ENCODE measurements at places on chromosomes 13 and 19.

GRCh38 chr13:22135446-22135845 lies 464.6 kb downstream of the FGF9 start:
- DNase-seq: no peak

DNA sequence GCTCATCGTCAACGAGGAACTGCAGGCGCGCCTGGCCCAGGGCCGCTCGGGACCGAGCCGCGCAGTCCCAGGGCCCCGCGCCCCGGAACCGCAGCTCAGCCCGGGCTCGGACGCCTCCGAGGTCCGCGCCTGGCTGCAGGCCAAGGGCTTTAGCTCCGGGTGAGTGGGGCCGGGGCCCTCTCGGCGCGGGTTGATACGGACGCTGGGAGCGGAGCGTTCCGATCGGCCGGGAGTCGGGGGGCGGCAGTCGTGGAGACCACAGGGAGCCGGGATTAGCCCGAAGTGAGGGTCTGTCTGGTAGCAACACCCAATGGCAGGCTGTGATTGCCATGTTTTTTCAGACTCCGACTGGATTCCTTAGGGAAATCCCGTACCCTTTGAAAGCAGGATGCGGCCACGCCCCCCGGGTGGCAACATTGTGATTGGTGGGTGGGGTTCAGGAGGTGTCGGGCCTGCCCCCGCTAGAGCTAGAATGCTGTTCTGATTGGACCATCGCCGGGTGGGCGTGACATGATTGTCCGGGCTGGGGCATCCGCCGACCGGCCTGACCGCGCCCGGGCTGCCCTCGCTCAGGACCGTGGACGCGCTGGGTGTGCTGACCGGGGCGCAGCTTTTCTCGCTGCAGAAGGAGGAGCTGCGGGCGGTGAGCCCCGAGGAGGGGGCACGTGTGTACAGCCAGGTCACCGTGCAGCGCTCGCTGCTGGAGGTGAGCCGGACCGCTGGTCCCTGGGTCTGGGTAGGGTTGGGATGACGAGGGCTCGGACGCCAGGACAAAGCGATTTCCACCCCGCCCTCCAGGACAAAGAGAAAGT lies 11.3 kb downstream of the EPS8L1 start:
- peak; percentile 64 for DNase-seq

GRCh38 chr19:11624069-11624463 lies 26.8 kb downstream of the ZNF627 start:
- no peak for DNase-seq

- no peak for DNase-seq
These were observed 482.5 kb downstream of the ZNF536 start for GRCh38 chr19:30854661-30855060.

DNA sequence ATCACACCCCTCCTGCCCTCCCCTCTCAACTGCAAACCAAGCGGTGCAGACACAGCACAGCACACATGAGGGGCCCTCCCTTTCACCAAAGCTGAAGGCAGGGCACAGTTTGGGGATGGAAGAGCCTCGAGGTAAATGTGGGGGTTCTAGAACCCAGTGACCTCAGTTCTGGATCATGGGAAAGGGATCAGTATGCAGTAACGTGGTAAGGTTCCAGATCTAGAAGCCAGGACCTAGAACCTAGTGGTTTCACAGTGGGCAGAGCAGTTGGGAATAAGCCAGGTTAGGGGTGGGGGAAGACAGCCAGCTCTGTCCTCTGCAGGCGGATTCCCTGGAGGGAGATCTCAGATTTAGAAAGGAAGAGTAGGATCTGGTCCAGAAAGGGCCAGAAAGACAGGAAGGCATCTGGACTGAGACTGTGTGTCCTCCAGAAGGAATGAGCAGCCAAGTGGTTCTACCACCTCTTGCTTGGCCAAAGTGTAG lies 3.1 kb downstream of the FTL start:
- no peak for DNase-seq

- no peak for DNase-seq
These were observed 4.3 kb downstream of the ERCC1 start for GRCh38 chr19:45419396-45419795.

DNA sequence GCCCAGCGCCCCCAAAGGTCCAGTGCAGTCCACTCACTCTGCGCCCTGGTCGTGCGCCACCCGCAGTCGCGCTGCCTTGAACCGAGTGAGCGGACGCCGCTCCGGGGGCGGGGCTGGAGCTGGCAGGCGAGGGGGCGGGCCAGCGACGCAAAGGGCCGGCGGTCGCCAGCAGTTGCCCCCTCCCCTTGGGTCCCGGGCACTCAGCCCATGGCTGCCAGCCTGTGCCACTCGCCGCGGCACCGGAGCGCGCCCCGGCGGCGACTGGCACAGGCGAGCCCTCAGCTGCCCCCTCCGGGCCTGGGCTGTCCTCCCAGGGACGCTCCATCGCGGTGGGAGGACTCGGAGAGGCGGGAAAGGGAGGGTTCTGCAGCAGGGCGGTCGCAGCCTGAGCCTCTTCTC lies at the start of gene S1PR5:
S1PR5 (minus strand) TSS at position 87 of the 399 bp plus-strand sequence. CDS start 2,436 bp downstream, outside the sequence.
- peak; percentile 38 for DNase-seq

DNA sequence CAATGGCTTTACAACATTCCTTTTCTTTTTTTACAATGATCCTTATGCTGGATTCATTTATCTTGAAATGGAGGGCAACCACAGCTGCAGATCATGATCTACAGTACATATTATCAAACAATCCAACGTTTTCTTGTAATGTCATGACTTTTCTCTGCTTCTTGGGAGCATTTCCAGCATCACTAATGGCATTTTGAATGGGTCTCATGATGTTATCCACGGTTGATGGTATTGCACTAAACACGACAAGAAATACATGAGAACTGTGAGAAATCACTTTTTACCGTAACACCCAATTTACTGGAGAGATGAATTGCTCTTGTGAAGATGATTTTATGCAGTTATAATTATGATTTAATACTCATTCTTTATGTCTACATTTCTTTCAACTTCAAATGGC lies 16.2 kb upstream of the ACOD1 start:
- DNase-seq: no peak

GRCh38 chr13:42137856-42138537 lies 89.5 kb downstream of the DGKH start:
- no peak for DNase-seq

DNA sequence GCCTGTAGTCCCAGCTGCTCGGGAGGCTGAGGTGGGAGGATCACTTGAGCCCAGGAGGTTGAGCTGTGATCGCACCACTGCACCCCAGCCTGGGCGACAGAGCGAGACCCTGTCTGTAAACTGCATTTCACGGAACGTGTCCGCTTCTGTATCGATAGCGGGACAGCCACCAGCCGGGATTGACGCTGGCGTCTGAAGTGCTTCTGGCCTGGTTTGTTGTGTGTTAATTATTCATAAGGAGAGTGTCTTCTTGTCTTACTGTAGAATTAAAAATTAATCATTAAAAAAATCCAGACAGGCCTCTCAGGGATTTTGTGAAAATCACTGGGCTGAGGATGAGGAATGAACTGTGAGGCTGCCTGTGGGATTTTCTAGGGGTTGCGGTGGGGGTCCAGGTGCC lies 16.2 kb upstream of the MISP start:
- no peak for DNase-seq

GRCh38 chr13:26457212-26457611 lies 100.3 kb upstream of the WASF3 start:
- no peak for DNase-seq

DNA sequence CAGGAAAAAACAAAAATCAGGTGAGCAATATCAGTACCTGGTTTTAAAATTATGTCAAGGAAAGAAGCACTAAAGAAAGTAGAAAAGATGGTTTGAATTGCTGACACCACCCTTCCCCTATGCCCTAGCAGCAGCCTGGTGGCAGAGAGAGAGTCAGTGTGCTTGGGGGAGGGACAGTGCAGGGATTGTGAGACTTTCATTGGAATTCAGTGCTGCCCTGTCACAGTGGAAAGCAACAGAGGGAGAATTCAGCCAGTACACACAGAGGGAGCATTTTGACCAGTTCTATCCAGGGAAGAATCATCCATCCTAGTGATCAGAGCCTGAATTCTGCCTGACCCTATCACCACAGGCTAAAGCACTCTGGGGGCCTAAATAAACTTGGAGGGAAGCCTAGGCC lies 222.4 kb upstream of the PCDH17 start:
- DNase-seq: no peak

GRCh38 chr19:48738557-48739403 lies 1.6 kb downstream of the RASIP1 start:
- peak; percentile 94 for DNase-seq

- DNase-seq: no peak
These were observed 2125.7 kb upstream of the PCDH20 start for GRCh38 chr13:63541336-63541735.

GRCh38 chr13:20191311-20192157 lies 1.2 kb downstream of the GJB2 start:
- no peak for DNase-seq

DNA sequence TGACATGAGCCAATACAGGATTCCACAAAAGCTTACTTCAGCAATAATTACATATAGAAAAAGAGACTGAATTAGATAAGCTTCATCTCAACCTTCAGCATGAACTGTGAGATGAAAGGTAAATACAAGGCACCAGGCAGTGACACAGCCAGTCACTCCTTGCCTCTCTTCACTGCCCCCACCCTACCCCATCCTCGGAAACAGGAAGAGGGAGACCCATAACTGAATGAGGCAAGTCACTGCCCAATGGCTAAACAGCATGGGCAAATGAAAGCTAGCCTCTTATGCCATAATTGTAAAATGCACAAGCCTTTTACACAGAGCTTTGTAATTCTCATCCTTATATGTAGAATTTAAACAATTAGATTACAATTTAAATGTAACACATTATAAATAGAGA lies 1.7 kb downstream of the ZNF160 start:
- DNase-seq: peak; percentile 19

GRCh38 chr13:60335531-60335930 lies 61.5 kb upstream of the TDRD3 start:
- no peak for DNase-seq

GRCh38 chr13:27660511-27660910 lies 38.8 kb downstream of the POLR1D start:
- DNase-seq: no peak

All from activated T-cell treated with anti-CD3 and anti-CD28 coated beads, Interleukin-2, amount 50 U/mL, for 72 hours (primary cell).